ENCODE measurements at places on chromosomes 7 and 10.

- DNase-seq, result peak; percentile 7
These were observed 588 bp upstream of the PAOX start for GRCh38 chr10:133378251-133379096.

DNA sequence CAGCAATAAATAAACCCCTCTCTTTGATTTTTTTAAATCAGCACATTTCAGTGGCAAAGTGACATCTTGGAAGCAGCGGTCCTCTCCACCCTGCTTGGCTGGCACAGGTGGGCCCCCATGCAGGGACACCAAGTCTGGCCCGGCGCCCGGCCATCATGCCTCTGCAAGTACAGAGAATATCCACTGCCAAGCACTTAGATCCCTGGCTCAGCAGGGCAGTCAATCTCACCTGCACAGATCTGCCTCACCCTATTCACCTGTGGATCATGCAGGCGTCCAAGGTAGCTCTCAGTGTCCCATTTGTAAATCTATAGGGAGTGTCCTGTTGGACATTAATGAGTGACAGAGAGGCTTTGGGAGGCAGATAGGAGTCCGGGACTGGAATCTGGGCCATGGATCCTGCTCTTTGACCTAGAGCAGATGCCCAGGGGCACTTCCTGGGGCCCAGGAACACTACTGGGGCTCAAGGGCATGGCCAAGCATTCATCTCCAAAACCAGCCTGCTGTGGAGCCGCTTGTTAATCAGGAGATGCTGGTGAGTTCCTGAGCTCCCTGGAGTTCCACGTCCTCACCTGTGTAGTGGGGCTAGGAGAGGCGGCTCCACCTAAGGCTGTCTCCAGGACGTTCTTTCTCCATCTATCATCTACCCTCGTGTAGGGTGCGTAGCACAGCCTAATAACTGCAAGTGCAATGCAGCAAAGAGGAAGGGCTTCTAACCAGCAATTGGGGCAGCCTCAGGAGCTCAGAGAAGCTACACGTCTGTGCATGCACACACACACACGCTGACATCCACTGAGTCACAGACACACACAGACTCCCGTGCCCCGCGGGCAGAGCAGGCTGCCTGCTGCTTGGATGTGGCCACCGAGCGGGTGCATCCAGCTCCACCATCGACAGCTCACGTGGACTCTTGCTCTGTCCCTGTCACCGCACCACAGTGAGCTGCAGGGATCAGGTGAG lies 123.6 kb downstream of the OAT start:
- DNase-seq, result no peak

DNA sequence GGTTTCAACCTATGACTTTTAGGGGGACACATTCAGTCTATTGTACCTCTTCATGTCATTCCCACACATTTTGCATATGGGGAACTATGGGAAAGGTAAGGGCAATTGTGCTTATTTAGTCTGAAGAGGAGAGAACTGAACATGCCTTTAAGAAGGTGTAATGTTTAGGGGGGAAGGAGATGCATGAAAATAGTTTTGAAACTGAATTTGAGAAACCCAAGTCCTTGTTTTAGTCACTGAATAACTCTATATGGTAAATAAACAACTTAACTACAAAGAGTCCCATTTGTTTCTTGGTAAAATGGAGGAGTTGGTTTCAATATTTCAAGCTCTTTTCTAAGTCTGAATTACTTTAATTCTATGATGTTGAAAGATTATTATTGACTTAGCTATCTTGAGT lies 166.1 kb downstream of the DNAJB9 start:
- DNase-seq, result no peak

DNA sequence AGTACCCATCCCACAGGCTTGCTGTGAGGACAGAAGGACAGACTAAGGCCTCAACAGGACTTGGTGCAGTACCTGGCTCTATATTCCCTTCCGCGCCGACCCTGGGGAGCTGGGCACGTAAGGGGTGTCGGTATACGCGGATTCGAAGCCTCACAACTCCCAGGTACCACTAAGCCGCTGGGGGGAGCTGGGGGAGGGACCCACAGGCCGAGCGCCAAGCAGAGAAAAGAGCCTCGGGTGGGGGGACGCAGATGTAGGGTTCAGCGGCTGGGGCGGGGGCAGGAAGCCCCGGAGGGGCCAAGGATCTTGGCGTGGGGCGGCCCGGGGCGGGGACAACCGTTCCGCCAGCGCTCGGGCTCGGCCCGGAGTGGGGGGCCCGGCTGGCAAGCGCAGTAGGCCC lies 126.4 kb upstream of the ZNF746 start:
- peak; percentile 8 for DNase-seq

DNA sequence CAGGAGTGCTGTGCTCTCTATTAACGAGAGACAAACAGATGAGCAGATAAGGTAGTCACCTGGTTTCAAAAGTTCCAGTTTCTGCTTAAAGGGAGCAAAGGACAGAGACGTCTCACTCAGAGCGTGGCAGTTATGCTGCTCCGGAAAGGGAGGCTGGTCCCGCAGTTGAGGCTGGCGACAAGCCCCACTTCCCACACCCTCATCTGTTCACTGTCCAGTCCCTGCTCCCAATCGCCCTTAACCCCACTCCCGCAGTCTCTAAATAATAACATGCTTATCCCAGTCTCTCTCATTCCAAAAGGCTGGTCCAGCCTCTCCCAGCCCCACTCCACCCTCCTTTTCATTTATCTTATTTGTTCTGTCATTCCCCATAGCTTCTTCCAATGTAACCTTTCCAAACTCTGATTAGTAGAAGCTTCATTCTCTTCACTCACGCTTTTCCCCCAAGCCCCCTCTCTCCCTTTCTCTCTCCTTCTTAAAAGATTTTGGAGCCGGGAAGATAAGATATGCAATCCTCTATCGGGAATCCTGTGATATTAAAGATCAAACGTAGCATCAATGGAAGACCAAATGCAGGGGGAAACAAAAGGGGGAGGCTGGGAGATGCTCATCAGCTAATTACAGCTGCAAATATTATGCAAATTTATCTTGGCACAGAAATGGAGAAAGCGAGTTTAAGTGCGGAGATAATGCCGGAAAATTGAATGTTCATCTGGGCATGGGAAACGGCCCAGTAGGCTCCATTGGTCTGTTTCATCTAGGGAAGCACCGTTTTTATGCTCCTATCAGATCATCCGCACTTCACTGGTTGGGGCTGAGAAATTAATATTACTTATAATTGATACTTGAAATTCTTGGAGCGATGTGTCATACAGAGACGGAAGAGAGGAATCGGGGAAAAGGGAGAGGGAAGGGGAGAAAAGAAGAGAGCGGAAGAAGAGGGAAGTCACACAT lies 16.3 kb upstream of the GATA3 start:
- DNase-seq, result no peak

DNA sequence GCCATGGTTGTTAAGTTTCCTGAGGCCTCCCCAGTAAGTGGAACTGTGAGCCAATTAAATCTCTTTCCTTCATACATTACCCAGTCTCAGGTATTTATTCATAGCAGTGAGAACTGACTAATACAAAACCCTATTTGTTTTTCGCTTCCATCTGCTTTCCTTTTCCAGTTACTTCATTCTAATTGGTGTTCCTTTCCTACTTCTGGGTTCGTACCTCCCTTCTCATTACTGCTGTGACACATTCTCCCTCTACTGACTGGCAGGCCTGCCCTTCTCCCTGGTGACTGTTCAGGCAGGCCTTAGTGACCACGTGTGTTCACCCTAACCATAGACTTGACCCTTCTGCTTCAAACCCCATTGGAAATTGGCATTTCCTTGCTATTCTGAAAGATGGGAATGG lies 37.7 kb downstream of the MTURN start:
- DNase-seq, result peak; percentile 30

- no peak for DNase-seq
These were observed 17.3 kb upstream of the FOXL3 start for GRCh38 chr7:272631-273030.

DNA sequence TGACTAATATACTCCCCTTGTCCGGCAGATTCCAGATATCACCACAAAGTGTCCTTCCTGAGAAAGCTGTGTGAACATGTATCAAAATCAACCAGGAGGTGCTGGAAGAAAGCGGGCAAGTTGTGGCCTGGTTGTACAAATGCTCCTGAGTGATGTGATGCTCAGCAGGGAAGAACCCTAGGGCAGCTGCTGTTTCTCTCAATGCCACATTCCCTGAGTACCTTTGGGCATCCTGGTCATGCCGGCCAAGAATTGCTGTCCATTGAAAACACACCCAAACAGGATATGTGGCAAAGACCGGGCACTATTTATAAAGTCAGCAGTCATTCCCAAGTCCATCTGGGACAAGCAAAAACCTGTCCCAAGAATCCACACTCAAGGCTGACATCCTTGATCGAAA lies 7.8 kb upstream of the ADCY1 start:
- no peak for DNase-seq

DNA sequence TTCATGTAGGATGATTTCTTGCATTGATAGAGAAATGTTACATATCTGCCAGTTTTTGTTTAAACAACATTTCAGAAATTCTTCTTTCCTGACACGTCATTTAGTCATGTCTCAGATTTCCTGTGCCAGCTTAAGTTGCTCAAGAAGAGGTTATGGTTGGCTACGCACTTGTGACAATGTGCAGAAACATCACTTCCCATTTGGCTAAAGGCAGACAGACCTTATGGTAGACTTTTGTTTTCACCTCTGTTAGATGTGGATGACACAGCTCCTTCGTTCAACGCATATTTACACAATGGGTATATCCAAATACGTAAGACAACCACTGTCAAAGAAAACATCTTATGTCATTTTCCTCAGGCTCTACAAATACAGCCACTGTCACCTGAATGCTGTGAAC lies 125.8 kb downstream of the DOCK4 start:
- peak; percentile 74 for DNase-seq

DNA sequence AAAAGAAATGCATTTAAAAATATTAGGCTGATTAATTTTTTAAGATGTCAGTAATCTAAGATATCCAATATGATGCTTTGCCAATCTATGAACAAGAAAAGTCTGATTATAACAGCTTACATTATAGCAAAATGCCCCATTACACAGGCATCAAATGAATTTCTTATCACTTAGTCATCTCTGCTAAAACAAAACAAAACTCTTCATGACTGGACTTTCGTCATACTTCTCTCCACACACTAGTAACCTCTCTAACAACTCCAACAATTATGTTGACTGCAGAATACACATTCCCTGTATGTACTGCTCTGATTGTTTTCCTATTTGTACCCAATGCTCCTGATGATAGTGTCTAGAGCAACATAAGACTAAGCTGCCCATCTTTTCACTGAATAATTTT lies 3.8 kb upstream of the MKI67 start:
- no peak for DNase-seq

DNA sequence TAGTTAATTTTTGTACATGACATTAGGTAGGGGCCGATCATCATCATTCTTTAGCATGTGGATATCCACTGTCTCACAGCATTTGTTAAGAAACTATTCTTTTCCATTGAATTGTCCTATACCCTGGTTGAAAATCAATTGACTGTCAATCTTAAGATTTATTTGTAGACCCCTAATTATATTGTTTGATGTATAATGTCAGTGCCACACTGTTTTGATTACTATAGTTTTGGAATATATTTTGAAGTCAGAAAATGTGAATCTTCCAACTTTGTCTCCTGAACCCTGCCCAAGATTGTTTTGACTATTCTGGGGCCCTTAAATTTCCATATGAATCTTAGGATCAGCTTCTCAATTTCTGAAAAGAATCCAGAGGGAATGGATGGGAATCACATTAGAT lies 6.6 kb upstream of the LMTK2 start:
- DNase-seq, result no peak

DNA sequence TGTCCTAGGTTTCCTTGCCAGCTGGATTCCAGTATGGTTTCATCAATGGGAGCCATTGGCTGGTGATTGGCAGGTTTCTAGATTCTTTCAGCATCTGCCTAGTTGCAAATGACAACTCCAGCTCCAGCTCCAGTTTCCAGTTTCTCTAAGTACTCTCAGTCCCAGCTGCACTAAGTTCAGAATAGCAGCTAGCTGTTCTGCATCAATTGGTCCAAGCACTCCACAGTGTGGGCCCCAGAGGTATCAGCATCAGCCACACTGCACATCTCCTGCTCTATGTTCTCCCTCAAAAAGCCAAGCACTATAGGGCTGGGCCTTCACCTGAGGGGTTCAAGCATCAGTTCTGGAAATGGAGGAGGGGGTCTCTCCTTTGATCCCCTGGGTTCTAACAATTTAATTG lies 143.4 kb downstream of the VPS50 start:
- DNase-seq, result no peak

GRCh38 chr10:71221586-71222202 lies 9.3 kb downstream of the UNC5B start:
- no peak for DNase-seq

DNA sequence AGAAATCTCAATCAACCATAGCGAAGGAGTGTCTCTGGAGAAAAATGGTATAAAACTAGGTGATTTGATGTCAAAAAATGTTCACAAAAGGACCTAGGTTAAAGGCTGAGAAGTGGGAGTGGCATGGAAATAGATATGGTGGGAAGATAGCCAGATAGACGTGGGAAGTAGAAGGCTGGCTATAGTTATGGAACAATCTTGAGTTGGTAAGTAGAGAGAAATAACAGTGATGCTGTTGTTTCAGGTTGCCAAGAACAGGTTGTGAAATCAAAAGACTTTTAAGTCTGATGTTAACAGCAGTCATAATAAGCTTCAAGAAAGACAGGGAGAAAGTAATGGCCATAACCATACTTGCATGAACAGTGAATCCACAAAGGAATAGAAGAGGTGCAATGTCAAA lies 106.1 kb upstream of the RSU1 start:
- no peak for DNase-seq

GRCh38 chr10:93222211-93222754 lies 148.6 kb downstream of the CYP26A1 start:
- no peak for DNase-seq

- DNase-seq, result no peak
These were observed 581.7 kb downstream of the SDK1 start for GRCh38 chr7:3882782-3883181.

GRCh38 chr10:5490032-5490431 lies 9.3 kb downstream of the CALML5 start:
- DNase-seq, result no peak

DNA sequence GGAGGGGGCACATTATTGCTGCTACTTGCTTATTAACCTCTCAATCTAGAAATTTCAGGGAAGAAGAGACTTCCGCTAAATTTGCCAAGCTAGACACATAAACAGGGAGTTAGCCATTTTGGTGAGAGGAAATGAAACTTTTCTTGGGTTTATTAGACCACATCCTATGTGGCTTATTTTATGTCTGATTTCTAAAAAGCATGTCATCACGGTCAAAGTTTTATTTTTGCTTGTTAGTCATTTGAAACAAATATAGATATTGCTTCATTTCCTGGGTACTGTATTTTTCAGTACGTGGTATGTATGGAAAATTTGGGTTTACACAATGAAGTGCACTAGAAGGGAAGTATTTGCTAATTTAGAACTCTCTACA lies 144.1 kb downstream of the TCF7L2 start:
- peak; percentile 38 for DNase-seq

- no peak for DNase-seq
These were observed 111.2 kb downstream of the GRK5 start for GRCh38 chr10:119318411-119319160.

DNA sequence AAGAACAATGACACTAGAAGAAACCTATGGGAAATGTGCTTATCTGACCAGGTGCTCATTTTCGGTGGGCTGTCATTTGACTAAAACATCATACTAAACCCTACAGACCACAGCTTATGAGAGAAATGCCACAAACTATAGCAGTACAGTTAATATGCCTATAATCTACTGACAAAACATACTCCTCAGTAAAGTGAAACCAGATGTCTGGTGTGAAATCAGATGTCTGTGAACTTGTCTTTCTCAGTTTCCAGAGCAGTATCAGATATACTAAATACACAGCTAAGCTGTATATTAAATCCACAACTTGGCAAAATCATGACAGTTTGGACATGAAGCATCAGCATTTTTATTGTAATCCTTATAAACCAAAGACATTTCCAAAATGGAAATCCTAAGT lies 3.3 kb downstream of the IMMP2L start:
- DNase-seq, result no peak
